Neural progenitor cell (in vitro differentiated cells): ENCODE measurements at places on chromosomes 1 and 21. TPM values are rescaled to one million over a fixed set of nuclear protein-coding genes. Genes with fewer than 3 reads are reported as not detected.

CLDN8 gene
- total RNA-seq, result not detected in 2 replicates

SH2D5 gene
- total RNA-seq, result 5.1 and 7.7 TPM in 2 replicates

DNA sequence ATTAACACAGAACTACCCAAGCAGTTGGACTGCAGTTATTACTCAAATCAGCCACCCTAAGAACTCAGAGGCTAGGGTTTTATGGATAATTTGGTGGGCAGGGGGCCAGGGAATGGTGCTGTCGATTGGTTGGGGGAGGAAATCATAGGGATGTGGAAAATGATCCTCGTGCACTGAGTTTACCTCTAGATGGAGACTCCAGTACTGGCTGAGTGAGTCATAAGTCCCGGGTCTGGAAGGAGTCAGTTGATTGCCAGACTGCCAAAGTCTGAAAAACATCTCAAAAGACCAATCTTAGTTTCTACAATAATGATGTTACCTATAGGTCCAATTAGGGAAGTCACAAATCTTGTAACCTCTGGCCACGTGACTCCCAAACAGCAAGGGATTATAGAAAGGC lies 257.5 kb upstream of the PRMT6 start:
- no peak for DNase-seq

- DNase-seq, result no peak
These were observed 12.2 kb downstream of the SH3BP5L start for GRCh38 chr1:248813546-248813945.

- no peak for DNase-seq
These were observed 96.7 kb downstream of the GABPA start for GRCh38 chr21:25831300-25831960.

DNA sequence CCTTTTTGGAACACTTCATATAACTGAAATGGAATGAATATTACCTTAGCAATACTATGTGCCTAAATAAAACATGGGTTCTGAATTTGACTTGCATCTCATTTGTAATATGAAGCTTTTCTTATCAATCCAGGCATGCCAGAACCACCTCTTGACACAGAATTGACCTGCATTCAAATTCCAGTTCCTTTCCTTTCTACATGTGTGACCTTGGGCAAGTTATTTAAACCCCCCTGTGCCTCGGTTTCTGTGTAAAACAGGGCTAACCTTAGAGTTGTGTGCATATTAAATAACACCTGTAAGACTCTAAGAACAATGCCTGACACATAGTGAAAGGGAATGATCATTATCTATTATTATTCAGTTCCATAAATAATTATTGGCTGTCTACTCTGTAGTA lies 2.0 kb upstream of the NOS1AP start:
- DNase-seq, result no peak

GRCh38 chr1:236862219-236862591 lies 67.1 kb downstream of the MTR start:
- DNase-seq, result no peak

- DNase-seq, result no peak
These were observed 93.1 kb downstream of the FNBP1L start for GRCh38 chr1:93541045-93541444.
